ENCODE measurements at places on chromosomes 13 and 19.

DNA sequence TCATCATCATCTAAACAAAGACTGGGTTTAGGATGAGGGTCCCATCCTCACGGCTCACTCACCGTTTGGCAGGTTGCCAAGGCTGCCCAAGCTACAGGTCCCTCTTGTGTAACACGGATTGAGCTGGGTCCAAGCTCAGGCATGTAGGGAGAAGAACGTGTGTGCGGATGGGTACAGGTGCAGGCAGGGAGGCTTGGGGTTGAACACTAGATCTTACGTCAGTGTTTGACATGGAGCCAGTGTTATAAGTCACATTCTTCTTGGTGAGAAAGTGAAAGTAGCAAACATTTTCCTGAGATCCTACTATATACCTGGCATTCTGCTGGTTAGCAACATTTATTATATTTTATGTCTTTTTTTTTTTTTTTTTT is 136.8 kb upstream of the RNF113B start:
- DNase-seq: no peak

DNA sequence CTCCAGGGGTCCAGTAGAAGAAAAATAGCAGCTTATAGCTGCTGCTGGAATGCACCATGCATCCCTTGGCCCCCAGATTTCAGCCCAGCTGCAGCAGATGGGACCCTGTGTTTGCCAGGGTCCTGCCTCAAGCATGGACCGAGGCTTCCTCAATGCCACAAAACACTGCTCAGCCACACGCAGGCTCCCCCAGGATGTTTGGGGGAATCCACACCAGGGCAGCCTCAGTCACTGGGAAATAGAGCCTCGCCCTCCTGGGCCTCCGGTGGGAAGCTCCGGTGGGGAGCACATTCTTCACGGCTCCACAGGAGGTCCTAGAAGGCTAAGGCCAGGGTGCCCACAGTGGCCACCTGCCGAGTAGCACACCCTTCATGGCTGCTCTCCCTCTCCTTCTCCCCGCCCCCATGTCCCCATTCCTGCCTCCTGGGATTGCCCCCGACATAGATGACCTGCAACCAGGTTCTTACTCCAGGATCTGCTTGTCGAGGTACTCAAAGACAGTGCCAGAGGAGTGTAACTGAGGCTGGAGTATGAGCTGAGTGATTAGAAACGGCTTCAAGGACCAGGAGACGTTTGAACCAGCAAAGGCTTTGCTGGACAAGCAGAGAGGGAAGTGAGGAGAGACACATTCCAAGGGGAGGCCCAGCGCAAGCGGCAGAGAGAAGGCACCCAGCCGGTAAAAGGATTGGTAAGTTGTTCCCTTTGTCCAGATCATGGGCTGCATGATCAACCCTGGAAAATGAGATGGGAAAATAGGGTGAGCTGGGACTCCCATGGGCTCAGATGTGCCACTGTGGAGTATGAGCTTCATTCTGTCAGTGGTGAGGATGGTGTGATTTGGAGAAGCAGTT is 110.7 kb upstream of the UQCRFS1 start:
- DNase-seq: no peak

GRCh38 chr13:33487575-33488243 is 202.2 kb upstream of the STARD13 start:
- DNase-seq: no peak

DNA sequence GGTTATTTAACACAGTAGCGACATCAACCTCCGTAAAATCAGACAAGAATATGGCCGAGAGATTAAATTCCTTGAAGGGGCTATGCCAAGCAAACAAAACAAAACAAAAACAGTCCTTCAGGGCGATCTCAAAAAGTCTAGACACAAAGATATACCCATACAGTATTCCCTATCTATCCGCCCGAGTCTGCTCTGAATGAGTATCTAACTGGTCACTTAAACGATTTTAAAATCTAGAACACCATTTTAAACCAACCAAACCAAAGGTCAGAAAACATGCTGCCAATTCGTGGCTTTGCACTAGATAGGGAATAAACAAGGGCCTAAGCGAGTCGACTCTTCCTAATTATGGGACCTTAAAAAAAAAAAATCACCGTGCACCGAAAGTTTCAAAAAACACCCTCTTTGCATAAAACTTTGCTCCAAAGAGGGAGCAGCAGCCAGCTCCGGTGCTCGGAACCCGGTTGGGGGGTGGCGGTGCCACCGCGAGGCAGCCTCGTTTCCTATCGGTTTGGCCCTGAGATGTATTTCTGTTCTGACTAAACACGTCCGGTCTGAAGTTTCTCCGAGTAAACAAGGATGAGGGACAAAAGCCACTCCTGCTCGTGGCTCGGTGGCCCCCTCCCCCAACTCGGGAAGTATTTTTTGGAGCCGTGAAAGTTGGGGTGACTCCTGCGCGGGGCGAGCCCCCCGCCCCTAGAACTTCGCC is 1.8 kb downstream of the HMGB1 start:
- peak; percentile 81 for DNase-seq

Data from stimulated activated CD4-positive, alpha-beta T cell treated with anti-CD3 and anti-CD28 coated beads, Interleukin-15, amount 100 ng/mL, for 24 hours (primary cell).